ENCODE measurements at places on chromosomes 1 and 21.

DNA sequence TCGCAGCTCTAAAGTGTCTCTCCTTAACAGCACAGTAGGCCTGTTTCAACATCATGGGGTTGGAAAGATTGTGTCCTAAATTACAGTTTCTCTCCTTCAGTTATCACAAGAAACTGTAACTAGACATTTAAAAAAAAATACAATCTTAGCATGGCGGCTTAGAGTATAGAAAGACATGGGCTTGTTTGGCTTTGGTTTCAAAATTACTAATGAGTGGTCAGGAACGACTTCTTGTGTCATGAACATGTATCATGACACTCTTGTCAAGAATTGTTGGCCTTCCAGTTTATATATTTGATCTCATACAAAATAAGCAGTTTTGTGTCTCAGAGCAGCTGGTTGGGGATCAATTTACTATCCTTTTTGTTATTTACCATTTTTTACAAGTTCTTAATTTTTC is 2.1 kb downstream of the GJA8 start:
- no peak for DNase-seq

- no peak for DNase-seq
These were observed 830 bp upstream of the PRDX1 start for GRCh38 chr1:45522324-45523104.

- DNase-seq, result no peak
These were observed 21.5 kb upstream of the COL11A1 start for GRCh38 chr1:103129796-103130195.

DNA sequence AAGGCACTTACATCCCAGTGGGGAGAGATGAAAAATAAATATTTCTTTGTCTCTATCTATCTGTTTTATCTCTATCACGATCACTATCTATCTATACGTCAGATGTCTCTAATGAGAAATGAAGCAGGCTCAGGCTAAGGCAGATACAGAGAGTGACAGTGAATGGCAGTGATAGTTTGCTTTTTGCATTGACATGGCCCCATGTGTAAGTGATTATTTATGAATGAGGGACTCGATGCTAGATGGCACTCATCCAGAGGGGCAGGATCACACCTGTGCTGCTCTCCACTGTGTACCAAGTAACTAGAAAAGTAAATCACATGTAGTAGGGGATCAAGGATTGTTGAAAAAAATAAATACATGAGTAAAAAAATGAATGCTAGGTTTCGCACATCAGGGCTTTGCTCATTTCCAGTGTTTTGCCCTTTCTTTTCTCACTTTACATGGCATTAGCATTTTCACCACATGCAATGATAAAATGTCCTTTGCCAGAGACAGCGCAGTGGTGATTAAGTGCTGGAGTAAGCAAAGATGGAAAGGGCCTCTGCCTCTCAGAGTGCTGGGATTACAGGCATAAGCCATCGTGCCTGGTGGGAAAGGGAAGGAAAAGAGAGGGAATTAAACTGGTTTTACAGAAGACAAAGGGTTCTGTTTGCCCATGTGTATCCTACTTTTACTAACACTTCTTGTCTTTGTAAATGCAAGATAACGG is 16.5 kb downstream of the TBX19 start:
- no peak for DNase-seq

DNA sequence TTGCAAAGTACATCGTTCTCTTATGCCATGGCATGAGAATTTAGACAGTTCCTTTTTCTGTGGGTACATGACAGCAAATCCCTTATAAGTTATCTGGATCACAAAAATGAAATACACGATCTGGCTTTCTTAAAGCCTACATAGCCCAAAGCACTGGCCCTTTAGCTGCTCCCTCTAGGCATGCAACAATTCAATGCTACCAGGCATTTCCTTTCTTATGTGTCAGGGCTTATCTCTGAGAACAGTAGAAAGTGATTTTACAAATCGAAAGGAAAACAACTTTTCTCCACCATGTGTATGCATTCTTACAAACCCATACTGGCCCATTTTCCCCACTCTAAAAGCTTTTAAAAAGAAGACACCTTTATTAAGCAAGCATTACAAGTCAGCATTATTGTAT is 139.7 kb downstream of the GRIK1 start:
- DNase-seq, result no peak

- DNase-seq, result no peak
These were observed 228.8 kb upstream of the CSF3R start for GRCh38 chr1:36711480-36711879.

DNA sequence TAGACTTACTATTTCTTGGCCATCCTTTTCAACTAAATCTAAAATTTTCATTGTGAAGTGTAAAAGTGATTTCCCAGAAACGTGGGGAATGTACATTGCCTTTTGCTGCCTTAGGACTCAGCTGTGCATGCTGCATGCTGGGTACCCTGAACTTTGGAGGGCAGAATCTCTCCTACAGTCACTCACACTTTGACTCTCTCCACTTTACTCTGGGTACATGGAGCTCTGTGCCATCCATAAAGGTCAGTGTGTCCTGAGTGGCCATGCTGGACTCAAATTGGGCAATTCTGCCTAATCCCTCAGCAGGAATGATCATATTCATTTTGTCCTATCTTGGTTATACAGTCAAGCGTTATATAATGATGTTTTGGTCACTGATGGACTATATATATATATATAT is 105.6 kb downstream of the NR5A2 start:
- no peak for DNase-seq

- DNase-seq, result no peak
These were observed 15.0 kb upstream of the F5 start for GRCh38 chr1:169601096-169601881.

GRCh38 chr1:99648107-99648506 is 2.2 kb downstream of the PALMD start:
- DNase-seq, result no peak

GRCh38 chr1:27299385-27300271 is 22.3 kb upstream of the TMEM222 start:
- DNase-seq, result no peak

GRCh38 chr1:197526736-197527371 is 248.4 kb downstream of the DENND1B start:
- no peak for DNase-seq

- DNase-seq, result peak; percentile 60
These were observed 746 bp upstream of the LAMC1 start for GRCh38 chr1:183022202-183023145.

- no peak for DNase-seq
These were observed 62.7 kb downstream of the CENPF start for GRCh38 chr1:214665606-214666110.

- no peak for DNase-seq
These were observed 349.6 kb downstream of the PTBP2 start for GRCh38 chr1:97071173-97071572.

DNA sequence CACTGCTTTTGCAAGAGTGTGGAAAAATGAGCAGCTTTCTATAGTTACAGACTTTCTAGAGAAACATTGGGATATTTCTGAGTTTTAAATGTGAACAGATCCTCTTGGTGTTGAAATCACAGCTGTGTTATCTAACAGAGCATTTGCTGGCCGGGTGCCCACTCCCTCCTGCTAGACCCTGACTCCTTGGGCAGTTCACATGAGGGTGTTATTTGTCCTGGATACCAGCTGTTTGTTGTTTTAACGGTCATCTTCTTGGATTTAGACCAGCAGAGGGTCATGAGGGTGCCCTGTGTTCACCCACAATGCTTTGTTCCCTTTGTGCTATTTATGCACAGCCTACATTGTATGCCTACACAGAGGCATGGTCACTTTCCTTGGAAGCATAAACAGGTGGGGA is 67.1 kb downstream of the CENPF start:
- DNase-seq, result no peak

GRCh38 chr1:9874959-9875635 is 35.0 kb downstream of the CTNNBIP1 start:
- peak; percentile 54 for DNase-seq

DNA sequence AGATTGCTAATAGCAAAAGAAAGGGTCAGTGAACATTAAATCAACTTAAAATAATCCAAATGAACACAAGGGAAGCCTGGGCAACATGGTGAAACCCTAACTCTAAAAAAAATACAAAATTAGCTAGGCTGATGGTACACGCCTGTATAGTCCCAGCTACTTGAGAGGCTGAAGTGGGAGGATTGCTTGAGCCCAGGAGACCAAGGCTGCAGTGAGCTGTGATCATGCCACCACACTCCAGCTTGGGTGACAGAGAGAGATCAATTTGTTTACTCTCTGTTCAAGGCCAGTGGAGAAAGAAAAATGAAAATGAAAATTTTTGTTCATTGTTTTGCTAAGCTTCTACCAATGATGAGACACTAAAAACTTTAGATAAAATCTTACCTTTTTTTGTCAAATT is 24.8 kb downstream of the WDR47 start:
- no peak for DNase-seq

- no peak for DNase-seq
These were observed 183.1 kb downstream of the LMX1A start for GRCh38 chr1:165173409-165173808.

DNA sequence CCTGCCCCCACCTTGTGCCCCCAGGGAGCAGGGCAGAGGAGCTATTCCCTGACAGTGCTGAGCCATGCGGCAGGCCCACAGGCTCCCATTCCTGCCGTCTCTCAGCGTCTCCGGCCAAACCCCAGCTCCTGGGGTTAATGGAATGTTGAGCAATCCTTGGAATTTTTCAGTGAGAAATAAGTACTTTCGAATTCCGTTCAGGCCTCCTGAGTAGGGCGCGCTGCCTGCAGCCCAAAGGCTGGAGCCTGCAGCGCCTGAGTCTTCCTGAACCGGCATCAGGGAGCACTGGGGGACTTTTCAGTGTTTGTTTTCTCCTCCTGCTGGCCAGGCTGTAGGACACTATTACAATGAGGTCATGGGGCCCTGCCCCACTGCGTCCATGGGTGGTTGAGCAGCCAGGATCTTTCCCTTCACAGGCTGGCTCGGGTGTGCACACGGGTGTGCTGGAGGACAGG is 33.3 kb upstream of the CSF1 start:
- peak; percentile 47 for DNase-seq

DNA sequence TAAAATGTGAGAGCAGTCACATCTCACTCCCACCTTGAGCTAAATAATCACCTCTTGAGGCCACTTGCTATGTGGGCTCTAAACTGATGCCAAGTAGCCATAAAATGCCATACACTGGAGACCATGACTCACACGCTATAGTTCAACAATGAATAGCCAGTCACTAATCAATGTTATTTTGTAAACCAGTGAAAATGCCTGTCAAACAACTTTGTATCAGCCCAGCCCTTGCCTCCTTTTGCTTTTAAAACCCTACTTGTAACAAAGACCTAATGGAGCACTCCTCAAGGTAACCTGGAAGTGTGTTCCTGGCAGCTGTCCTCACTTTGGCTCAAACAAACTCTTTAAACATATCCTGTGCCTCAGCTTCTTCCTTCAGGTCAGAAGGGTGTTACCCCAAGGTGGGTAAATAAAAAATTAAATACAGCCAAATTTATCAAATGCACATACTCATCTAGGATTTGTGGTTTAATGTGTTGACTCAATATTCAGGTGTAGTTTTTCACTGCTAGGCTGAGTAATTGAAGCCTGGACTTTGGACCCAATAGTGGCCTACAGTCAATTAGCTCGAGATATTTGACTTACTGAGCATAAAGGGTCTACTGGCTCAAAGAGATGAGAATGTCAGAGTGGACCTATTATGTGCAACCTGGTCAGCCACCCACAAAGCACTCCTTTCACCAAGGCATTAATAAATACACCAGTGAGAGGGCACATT is 154.3 kb downstream of the COQ8A start:
- no peak for DNase-seq

DNA sequence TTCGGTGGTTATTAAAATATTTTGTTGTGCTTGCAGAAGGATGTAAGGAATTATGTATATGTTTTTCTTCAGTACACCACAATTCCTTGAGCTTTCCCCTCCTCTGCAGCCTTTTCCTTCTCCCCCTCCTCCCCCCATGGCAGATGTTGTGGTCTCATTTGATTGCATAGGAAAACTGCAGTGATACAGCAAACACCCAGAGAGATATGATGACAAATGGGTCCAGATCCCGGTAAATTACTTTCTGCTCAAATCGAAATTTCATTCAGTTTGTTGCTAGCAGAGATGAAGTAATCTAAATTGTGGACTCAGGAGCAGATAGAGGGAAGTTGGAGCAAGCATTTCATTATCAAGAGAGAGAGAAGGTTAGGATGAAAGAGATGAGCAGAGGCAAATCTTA is 9.9 kb downstream of the LMO4 start:
- DNase-seq, result no peak

GRCh38 chr21:41932576-41933312 is 21.1 kb downstream of the C2CD2 start:
- no peak for DNase-seq

- DNase-seq, result no peak
These were observed 174.7 kb upstream of the PKN2 start for GRCh38 chr1:88509379-88509778.

DNA sequence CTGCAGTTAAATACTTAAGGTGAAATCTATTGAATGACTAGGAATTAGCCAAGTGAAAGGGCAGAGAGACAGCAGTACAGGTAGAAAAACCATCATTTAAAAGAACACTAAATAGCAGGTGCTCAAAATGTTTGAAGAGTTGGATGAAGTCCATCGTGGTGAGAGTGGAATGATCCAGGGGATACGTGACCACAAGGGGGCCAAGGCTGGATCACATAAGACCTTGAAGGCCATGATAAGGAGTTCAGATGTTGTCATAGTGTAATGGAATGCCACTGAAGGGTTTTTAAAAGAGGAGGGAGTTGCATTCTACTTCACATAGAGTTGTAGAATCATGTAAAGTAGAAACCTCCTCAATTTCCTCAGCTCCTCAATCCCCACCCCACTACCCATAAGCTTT is 34.8 kb upstream of the HOOK1 start:
- no peak for DNase-seq

GRCh38 chr1:6785728-6786505 is 663 bp downstream of the CAMTA1 start:
- DNase-seq, result no peak

- DNase-seq, result no peak
These were observed 49.5 kb downstream of the FASLG start for GRCh38 chr1:172708452-172708851.

DNA sequence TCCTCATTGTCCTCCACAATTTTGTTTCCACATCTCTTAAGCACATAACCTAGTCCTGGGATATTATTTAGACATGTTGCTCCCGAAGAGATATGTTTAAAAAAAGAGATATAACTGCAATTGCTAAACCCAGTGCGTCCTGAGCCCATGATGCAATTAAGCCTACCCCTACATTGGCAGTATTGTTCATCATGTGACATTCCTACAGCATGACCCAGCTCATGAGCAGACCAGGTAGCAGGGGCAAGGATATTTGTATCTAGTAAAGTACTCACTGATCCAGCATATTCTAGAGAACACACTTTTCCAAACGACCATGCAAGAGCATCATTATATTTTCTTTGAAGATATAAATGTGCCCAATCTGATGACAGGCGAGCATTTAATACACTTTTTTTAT is 1.2 kb downstream of the ADAM30 start:
- no peak for DNase-seq

GRCh38 chr1:228178737-228179684 is 13.4 kb downstream of the IBA57 start:
- DNase-seq, result no peak

DNA sequence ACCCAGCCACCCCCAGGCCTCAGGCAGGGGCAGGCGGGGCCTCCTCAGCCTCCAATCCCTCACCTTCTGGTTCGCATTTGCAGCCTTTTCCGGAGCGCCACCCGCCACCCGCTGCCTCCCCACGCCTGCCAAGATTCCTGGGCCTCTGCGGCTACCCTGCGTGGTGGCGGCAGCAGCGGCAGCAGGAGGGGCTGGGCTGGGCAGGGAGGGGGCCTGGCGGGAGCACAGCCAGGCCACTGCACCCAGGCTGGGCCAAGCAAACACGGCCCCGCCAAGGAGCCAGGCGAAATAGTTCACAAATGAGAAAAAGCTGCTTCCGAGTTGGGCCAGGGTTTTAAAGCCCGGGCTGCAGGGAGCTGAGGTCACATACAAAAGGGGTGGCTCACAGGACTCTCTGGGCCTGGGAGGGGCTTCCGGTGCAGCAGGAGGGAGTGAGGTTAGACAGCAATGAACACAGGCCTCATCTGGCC is 9.8 kb downstream of the COL8A2 start:
- no peak for DNase-seq

Data from left renal pelvis (tissue), 4 donors.